Cardiac septum (tissue), 1 donor: ENCODE measurements at places on chromosomes 4 and X.

- DNase-seq = peak; percentile 65
Observed at GRCh38 chr4:3291411-3291968, 1.3 kb upstream of the RGS12 start.

GRCh38 chr4:111693758-111694157 is 451.5 kb upstream of the FAM241A start:
- no peak for DNase-seq

- no peak for DNase-seq
Observed at GRCh38 chr4:21195682-21196081, 495.4 kb downstream of the PACRGL start.

DNA sequence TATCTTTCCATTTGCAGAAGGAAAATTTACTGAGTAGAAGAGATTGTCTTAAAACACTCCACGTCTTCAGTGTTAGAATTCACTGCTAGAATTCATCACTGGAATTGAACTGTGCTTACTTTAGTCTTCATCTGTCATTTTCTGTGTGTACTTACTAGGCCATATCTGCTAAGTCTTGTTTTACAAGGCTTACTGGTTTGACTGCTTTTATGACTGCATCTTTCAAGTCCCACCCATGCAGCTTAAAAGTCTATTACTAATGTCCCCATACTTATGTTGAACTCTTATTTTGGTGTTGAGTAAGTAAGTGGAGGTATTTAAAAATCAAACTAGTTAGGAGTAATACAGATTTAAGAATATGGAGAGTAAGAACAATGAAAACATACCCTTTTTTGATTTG is 14.6 kb downstream of the CLCN3 start:
- no peak for DNase-seq

- DNase-seq = no peak
Observed at GRCh38 chr4:146029147-146029546, 90.5 kb upstream of the ZNF827 start.

DNA sequence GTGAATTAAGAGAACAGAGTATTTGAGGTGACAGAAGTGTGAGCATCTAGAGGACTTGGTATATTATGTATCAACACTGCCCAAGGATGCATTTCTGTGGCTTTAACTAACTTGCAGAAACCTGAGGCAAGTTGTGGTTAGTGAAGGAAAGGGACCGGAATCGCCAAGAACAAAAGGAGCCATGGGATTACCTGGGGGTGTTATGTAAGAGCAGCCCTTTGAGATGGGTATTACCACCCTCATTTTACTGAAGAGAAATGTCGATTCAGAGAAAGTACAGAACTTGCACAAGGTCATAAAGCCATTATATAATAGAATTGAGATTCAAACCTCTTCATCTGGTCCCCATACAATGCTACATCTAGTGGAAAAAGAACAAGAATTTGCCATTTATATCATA is 14.3 kb downstream of the TENM3 start:
- no peak for DNase-seq

DNA sequence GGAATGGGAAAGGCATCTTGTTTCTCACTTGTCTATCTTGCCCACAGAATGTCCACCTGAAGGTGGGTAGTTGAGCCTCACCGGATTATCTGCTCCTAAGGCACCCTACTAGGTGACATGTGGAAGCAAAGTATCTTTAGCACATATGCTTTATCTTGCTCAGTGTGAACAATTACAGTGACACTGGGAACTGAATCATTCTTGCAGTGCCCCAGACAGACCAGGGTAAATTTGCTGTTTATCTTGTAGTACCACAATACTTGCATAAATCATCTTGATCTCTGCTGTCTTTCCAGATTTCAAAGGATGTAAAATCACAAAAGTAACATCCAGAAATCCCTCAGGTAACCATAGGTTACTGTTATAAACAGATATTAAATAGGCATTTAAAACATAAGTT is 930.0 kb upstream of the INTU start:
- DNase-seq = no peak

GRCh38 chr4:184461711-184462441 is 12.5 kb downstream of the IRF2 start:
- no peak for DNase-seq
